ENCODE measurements at places on chromosomes 11 and 22.

DNA sequence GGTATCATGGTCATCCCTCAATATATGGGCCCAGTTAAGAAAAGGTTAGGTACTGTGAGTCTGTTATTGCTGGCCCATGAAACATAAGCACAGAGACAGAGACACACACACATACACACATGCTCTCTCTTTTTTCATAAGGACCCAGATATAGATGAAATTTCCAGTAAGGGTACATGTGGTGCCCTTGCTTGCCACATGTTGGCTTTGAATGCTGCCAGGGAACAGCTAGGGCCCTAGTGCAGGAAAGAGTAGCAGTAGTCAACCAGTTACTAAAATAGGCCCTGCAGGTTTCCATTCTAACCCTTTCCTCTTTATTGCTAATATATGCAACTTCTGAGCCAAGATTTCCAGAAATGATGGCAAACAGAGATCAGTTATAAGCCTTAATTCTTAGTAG is 9.1 kb downstream of the SNX19 start:
- no peak for DNase-seq

DNA sequence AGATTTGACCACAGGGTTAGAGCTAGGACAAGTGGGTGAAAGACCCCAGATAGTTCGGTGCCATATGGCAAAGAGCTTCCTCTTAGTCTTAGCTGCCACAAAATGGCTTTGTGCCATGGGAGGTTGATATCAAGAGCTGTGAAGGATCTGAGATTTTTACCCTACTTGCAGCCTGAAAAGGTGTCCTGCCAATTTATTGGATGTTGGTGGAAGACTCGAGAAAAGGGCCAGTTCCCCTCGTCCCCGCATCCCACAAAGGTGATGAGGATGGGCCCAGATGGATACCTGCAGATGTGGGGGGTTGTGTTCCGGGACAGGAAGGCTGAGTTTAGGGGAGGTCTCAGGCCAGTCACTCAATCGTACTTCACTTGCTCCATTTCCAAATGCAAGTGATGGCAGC is 27.2 kb downstream of the YDJC start:
- no peak for DNase-seq

- DNase-seq = no peak
These were observed 54.0 kb downstream of the PIK3C2A start for GRCh38 chr11:17153757-17154156.

DNA sequence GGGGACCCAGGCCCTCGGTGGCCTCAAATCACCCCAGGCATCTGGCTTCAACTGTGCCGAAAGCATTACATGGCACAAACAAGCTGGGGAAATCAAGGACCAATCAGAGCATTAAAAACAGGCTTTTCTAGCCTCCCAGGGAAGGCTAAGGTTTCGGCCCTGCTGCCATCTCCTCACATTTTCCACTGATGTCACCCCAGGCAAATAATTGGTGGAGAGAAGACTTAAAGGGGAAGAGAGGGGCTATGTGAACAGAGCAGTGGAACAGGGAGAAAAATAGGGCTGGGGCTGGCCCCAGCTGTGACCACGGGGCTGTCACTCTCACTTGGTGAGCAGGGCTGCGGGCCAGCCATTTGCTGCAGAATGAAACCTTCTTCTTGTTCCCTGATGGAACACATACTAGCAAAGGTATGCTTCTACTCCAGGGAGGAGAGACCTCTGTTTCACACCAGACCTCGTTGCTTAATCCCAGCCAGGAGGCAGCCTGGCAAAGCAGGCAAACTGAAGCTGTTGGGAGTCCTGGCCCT is 581.3 kb downstream of the SOX6 start:
- DNase-seq = no peak

DNA sequence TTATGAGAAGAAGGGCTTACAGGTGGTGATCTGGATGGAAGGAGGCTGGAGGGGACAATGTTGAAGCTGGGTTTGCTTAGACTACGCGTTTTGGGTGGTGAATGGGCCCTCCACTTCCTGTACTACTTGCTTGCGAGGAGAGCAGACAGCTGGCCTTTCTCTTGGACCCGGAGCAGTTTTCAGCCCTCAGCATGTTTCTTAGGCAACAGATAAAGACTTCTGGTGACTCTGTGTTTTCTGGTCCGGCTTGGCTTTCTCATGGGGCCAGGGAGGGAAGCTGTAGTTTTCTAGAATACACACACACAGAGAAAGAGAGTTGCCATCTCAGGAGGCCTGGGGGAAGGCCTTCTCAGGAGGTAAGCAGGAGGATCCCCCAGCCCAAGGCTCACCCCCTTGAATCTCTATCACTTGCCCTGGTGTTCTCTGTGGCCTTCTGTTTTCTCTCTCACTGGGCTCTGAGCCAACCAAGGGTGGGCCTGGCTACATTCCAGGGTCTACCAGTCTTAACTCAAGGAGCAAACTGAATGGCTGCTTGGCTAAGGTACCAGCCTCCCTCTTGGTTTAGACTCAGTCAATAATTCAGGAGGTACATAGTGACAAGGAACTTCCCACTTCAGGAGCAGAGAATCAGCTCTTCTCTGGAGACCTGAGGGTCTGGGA is 2.4 kb downstream of the CCS start:
- no peak for DNase-seq

- DNase-seq = no peak
These were observed 77.5 kb downstream of the DENND5A start for GRCh38 chr11:9187616-9188015.

DNA sequence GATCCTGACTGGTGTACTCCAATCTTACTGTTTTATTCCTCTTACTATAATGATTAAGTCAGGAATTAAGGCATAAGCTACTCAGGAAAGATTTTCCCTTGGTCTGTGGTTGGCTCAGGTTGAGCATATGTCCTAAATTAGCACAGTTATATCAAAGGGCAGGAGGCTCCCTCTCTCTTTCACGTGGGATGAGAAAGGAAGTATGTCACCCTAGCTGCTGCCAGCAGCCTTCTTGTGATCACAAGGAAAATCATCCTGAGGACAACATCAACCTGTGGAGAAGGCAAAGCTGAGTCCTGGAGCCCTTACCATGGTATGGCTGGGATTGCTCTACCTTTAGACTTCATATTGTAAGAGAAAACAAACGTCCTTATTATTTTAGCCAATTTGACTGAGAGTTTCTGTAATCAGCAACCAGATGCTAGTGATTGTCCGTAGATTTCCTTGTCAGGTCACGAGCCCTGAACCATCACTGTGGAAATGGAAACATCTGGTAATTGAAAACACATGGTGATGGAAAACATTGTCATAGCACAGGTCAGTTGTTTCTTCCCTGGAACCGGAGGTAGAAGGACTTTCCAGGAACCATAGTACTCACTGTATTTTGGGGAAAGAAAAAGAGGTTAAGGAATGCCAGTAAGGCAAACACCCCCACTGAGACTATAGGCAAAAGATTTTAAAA is 40.6 kb upstream of the DEUP1 start:
- no peak for DNase-seq

DNA sequence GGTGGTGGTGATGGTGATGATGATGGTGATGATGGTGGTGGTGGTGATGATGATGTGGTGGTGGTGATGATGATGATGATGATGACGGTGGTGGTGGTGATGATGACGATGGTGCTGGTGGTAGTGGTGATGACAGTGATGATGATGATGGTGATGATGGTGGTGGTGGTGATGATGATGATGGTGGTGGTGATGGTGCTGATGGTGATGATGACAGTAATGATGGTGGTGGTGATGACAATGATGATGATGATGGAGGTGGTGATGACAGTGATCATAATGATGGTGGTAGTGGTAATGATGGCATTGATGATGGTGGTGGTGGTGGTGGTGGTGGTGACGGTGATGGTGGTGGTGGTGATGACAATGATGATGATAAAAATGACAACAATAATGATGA is 52.1 kb upstream of the ANO1 start:
- DNase-seq = no peak

GRCh38 chr11:114448749-114449482 is 9.6 kb downstream of the REXO2 start:
- no peak for DNase-seq

GRCh38 chr11:113267493-113267892 is 46.9 kb upstream of the TTC12 start:
- DNase-seq = no peak

GRCh38 chr11:117944554-117944953 is 15.4 kb upstream of the TMPRSS13 start:
- DNase-seq = no peak

- no peak for DNase-seq
These were observed 378.3 kb downstream of the INSC start for GRCh38 chr11:15493066-15493465.

GRCh38 chr11:111719379-111719778 is 46.8 kb downstream of the PPP2R1B start:
- DNase-seq = no peak

DNA sequence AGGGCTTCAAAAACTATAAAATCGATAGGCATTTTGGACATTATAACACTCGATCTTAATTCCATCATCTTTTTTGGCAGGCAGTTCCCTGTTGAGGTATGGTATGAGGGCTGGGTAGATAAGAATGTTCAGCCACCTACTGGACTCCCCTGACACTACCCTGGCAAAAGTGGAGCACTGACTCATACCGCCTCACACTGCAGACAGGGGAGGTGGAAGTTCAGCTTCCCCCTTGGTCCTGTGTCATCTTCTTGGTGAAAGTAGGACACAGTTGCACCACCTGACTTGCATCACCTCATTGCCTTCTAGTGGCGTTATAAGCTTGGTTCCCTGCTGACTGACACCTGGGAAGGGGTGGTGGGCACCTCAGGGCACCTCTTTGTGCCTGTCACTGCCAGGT is 30.4 kb downstream of the PAAF1 start:
- DNase-seq = no peak

DNA sequence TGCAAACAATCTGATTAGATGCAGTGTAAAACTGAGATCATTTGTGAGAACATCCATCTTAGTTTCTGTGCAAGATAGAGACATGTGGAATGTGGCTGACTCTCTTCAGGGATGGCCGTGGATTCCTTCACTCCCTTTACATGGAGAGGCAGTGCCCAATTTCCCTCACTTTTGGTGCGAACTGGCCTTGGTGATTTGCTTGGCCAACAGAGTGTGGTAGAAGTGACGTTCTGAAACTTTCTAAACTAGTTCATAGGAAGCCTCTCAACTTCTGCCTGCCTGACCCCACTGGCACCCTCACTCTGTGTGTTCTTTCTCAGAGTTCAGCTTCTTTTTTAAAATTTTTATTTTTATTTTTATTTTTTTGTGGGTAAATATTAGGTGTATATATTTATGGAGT is 9.9 kb upstream of the SYT13 start:
- no peak for DNase-seq

DNA sequence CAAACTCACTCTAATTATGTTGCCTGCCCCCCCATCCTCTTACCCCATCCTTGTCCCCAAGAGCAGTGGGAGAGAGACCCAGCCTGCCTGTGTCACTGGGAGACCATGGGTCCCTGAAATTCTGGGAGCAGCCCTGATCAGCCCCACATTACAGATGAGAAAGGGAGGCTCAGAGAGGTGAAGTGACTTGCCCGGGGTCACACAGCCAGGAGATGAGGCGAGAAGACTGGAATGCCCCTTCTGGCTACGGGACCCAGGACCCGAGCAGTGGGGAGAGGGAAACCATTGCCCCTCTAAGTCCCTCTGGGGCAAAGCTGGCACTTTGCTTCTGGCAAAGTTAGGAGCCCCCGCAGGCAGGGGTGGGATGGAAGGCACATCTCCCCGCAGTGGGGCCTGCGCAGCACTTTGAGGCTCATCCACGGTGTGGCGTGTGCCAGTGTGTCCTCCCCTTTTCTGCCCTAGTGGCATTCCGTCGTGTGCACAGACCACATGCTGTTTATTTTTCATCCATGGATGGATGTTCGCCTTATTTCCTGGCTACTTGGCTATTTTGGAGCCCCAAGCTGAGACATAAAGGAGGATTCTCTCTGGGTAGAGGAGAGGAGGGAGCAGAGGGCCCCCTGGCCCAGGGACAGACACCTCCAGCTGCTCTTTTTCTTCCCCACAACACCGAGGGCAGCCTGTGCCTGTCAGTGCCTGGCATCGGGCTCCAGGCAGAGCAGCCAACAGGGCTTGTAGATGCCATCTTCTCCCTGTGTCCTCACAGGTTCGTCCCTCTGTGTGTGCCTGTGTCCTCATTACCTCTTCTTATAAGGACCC is 3.7 kb upstream of the FGF3 start:
- DNase-seq = no peak

DNA sequence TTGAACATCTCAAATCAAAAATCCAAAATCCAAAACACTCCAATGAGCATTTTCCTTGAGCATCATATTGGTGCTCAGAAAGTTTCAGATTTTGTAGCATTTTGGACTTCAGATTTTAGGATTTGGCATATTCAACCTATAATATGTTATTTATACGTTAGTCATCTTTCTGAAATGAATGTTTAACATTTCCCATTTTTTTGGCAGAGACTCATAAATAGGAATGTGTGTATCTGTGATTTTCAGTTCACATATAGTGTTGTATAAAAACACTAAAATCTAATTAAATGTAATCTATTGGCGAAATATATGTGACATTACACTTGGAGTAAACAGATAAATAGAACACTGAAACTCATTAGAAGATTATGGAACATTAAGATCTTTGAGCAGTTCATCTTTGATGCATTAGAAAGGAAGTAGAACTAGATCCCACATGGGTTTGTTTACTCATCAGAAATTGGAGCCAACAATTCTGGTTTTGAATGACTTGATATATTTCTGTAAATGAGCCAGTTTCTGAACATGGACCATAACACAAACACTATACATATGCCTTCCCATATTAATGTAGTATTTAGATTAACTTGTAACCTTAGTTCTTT is 153.1 kb downstream of the UVRAG start:
- no peak for DNase-seq

DNA sequence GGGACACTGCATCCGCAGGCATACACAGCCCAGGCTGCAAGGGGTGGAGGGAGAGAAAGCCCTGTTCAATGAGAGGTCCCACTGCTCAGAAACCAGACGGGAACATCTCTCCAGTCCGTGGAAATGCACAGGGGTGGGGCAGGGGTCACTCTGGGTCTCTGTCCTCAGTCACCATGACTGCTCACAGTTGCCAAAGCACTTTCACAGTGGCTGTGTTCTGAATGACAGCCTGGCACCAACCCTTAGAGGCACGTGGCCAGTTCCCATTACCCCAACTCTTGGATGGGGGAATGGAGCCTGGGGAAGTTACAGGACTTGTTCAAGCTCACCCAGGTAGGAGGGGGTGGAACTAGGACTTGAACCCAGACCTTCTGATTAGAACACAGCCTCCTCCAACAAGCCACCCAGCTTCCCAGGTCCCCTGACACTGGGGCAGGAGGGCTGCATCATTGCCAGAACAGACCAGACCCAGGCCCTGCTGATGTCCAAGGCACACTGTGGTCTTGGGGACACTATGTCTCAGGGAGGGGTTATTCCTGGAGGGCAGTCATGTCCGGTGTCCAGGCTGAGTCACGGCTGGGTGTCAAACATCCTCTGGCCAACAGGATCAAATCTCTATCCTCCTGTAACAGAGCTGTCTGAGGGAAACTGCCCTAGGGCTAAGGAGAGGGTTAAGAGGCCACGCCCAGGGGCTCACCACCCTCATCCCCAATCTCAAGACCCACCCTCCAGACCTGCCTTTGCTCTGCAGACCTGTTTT is 8.2 kb downstream of the ZNF70 start:
- DNase-seq = no peak
